Frontal cortex (tissue), 4 donors: ENCODE measurements at places on chromosomes 12 and 14.

GRCh38 chr14:21680072-21680471 is 6.5 kb upstream of the OR4E1 start:
- DNase-seq: no peak

- DNase-seq: no peak
Observed at GRCh38 chr12:111447571-111448265, 42.0 kb downstream of the SH2B3 start.

DNA sequence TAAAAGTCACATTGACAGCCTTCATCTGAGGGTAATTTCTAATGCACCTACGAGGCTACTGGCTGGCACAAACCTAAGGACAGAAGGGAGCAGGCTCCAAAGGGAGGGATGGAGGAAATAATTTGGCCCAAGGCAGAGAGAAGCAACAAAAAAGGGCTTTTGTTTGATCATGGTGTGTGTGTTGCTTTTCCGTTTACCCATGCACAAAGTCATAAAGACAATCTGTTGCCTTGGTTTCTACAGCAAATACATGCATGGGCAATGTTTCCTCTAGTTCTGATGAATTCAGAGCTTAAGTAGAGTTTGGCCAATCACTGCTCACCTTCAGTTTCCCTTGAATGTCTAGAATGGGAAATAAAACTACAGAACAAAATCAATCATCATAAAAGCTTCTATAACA is 262.5 kb upstream of the CAND1 start:
- DNase-seq: no peak

- DNase-seq: no peak
Observed at GRCh38 chr14:34619471-34619870, 10.5 kb downstream of the SNX6 start.

- no peak for DNase-seq
Observed at GRCh38 chr12:55694651-55695050, 13.1 kb downstream of the ITGA7 start.

- no peak for DNase-seq
Observed at GRCh38 chr14:56797569-56798446, 12.5 kb downstream of the OTX2 start.

- no peak for DNase-seq
Observed at GRCh38 chr12:113007166-113007565, 28.8 kb downstream of the OAS2 start.

DNA sequence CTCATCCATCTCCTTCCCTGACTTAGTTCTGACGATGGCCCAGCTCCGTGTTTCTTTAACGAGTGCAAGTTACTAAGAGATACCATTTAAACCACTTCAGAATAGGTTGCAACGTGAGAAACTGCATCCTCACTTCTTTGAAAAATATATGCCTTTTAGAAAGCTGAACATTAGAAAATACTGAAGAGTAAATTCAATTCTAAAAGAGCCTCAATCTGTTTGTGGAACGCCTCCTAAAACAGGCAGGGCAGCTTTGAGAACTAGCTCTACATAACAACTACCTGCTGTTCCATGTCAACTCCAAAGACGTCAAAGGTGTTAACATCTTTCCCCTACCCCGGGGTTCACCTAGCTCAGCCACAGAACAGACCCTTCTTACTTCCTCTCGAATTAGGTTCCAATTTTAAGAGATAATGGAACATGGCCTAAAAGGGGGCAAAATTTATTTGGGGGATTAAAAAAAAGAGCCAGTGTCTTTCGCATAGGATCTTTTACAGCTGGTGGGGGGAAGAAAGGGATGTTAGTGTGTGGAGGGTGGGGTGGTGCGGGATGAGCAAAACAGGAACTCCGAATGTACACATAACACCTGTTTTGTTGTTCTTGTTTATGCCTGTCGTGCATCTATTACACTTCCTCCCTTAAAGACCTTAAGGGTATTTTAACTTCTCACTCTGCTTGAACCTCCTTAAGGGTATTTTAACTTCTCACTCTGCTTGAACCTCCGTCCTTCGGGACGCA is 3.3 kb downstream of the BHLHE41 start:
- DNase-seq: no peak

DNA sequence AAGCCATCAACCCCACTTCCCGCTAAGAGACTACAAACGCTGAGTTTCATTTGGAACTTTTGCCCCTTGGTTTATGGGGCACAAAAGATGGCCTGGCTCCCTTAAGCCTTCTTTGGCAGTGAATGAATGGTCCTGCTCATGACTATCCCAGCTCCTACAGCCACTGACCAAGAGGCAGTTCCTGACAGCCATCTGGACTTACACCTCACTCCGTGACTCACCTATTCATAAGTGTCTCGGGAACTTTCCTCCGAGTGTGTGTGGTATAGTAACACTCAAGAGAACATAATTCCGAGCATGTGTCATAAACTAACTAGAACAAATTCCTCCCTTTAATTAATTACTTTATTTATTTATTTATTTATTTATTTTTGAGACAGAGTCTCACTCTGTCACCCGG is 51.9 kb upstream of the NUDT4 start:
- DNase-seq: no peak

DNA sequence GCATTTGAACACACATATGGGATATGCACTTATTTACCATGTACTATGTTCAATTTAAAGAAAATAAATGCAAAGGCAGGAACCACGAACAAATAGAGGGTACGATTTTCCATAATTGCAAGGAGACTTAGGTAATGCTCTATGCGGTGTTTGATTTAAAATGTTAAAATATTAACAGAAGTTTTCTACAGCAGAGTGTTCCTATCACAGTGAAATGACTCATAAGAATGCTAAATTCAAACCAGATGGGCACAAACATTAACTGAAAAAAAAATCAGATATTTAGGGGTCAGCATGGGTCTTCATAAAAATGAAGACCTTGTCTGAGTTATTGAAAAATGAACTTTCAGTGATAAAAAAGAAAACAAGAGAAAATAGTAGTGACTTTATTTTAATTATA is 65.4 kb downstream of the LLPH start:
- no peak for DNase-seq

DNA sequence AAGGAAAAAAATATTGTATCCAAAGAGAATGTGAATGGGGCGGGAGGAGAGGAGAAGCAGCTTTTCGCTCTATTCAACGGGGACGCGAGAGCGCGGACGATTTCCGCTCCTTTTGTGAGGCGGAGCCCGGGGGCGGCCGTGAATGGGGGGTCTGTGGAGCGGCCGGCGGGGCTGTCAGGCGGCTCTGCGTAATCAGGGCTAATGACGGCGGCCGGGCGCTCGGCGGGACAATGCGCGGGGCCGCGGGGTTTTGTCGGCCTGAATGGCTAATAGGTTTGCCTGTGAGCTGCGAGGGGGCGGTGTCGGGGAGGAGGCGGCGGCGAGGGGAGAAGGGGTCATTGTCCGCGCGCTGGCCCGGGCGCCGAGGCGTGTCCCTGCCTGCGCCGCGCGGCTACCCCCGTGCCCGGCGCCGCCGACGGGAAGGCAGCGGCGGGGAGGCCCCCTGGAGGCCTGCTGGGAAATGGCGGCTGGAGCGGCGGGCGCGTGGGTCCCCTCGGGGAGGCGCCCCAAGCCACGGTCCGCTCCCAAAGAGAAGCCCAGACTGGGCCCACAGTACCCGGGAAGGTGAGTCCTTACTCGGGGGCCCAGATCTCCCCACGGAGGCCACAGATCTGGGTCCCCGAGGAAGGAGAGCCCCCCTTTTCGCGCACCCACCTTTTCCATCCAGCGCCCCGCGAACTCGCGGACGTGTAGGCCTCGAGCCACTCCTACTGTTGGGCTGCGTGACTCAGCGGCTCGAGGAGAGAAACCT is 6.0 kb downstream of the SIX6 start:
- DNase-seq: no peak

- no peak for DNase-seq
Observed at GRCh38 chr12:54075974-54076373, 22.3 kb downstream of the HOXC4 start.

GRCh38 chr12:102669056-102669455 is 188.7 kb upstream of the IGF1 start:
- no peak for DNase-seq

DNA sequence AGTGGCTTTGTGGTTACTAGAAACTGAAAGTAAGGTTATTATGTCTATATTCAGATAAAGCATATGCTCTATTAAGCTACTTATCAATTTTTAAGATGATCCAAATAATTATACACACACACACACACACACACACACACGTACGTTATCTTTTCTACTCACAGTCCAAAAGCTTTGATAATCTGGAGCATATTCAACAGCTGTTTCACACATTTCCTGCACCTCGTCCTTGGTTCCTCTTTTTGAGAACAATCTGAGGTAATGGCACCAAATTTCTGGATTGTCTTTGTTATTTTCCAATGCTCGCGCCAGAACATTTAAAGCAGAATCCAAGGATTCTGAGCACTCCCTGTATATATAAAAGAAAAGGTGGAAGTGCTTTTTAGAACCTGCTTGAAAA is 37.5 kb downstream of the ZFC3H1 start:
- no peak for DNase-seq

DNA sequence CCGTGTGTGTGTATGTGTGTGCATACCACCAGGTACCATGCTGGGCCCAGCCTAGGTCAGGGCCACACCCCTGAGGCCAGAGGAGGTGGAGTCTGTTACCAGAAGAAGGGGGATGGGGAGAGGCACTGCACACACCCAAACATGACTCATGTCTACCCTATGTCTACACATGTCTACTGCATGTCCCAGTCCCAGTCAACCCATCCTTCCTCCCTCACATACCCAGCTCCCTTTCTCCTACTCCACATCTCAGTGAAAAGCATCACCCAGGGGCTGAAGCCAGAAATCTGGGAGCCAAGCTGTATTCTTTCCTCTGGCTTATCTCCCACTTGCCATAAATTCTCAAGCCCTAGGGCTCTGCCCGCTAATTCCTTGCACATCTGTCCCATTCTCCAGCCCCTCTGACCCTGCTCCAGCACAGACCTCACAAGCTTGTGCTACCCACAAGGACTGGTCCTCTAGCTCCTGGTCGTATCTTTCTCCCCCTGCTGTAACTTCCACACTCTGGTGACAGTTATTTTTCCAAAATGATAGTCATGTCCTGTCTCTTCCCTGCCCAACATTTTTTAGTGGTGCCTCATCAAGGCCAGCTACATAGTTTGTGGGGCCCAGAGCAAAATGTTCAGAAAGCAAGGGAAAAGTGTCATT is 18.0 kb upstream of the APPL2 start:
- DNase-seq: no peak

GRCh38 chr14:93989939-93990338 is 7.2 kb upstream of the CCDC197 start:
- DNase-seq: no peak

DNA sequence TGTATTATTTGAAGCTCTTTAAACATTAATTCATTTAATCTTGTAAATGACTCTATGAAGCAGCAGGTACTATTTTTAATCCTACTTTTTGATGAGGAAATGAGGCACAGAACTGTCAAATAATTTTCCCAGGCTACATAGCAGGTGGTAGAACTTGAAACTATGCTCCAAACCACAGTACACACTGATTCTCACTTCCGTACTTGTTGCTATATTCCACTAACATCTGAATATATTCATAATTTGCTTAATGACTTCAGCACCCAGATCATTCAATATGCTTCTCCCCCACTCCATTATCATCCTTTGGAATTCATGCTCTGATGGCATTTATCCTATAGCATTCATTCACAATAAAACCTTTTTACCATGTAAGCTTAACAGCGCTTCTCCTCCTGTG is 4.9 kb downstream of the ERGIC2 start:
- no peak for DNase-seq

- DNase-seq: no peak
Observed at GRCh38 chr12:73547421-73547820, 990.2 kb upstream of the ATXN7L3B start.

- no peak for DNase-seq
Observed at GRCh38 chr12:108282676-108283075, 56.4 kb downstream of the CMKLR1 start.

GRCh38 chr12:24047326-24047725 is 97.9 kb upstream of the SOX5 start:
- DNase-seq: no peak

DNA sequence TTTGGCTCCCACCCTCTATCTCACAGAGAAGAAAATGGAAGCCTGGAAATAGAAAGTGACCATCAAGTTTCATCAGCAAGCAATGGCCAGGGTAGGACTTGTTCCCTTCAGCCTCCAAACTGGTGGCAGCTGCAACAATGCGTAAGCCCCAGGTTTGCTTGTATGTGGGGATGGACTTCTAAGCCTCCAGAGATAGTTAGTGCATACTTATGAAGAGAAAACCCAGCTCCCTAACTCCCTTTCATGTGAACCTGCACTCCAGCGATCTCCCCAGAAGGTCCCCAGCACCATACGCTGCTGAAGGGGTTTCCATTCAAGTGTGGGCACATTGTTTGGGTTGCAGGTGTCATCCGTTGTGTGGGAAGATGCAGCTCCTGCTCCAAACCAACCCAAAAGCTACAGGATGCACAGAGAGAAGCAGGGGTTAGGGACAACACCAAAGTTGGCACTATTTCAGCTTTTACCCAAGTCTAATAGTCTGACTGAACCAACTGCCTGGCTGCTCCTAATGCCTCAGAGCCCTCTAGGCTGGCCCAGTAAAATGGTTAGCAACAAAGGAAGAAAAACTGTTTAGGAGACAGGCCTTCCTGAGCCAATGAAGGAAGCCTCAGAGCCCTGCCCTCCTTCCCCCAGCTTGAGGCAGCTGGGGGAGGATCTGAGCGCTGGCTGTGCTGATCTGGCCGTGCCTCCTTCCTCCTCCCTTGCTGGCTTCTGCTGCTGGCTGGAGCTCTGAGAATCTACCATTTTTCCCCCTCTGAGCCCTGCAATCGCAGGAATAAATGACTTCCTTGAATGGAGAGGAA is 12.3 kb downstream of the ZFP36L1 start:
- DNase-seq: no peak

GRCh38 chr14:73718418-73719251 is 4.5 kb upstream of the PNMA1 start:
- peak; percentile 77 for DNase-seq

- no peak for DNase-seq
Observed at GRCh38 chr12:131003036-131003715, 49.5 kb downstream of the ADGRD1 start.

- DNase-seq: no peak
Observed at GRCh38 chr14:61485661-61486060, 164.3 kb downstream of the PRKCH start.

GRCh38 chr12:121295746-121296617 is 527 bp downstream of the CAMKK2 start:
- peak; percentile 34 for DNase-seq

DNA sequence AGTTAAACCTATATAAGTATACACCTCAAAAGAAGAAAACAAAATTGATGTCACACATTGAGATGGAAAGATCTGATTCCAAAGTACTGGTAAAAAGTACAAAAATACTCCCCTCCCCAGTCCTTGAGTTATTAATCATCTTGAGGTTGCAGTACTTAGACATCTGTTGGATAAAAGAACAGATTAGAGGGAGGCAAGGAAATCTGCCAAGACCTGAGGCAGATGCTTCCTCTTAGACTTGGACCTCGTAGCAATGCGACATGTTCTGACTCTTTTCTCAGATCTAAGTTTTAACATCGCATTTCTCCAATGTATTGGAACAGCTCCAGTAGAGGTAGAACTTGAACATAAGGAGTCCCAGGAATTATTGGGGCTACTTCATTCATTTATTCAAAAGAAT is 187.9 kb upstream of the GRIN2B start:
- no peak for DNase-seq

- no peak for DNase-seq
Observed at GRCh38 chr14:94320243-94320642, 2.9 kb downstream of the SERPINA6 start.

- no peak for DNase-seq
Observed at GRCh38 chr12:3537719-3538465, 46.9 kb downstream of the PRMT8 start.

- no peak for DNase-seq
Observed at GRCh38 chr12:128916425-128916824, 63.1 kb downstream of the GLT1D1 start.
